ENCODE measurements at places on chromosomes 1 and 21.
A peak's percentile ranks its signal among the peaks of the same experiment; 100 is the strongest.

GRCh38 chr1:169610858-169611257 is 19.1 kb downstream of the SELP start:
- no peak for DNase-seq

GRCh38 chr1:228279722-228280105 is 71.9 kb downstream of the OBSCN start:
- no peak for DNase-seq

GRCh38 chr21:35952651-35953340 is 107.5 kb downstream of the SETD4 start:
- no peak for DNase-seq

GRCh38 chr1:41920658-41921057 is 1.9 kb upstream of the HIVEP3 start:
- no peak for DNase-seq

GRCh38 chr1:205444931-205445645 is 10.8 kb downstream of the BLACAT1 start:
- DNase-seq: peak; percentile 100

GRCh38 chr1:200037904-200038303 is 10.4 kb downstream of the NR5A2 start:
- no peak for DNase-seq

- DNase-seq: no peak
Measured at GRCh38 chr1:223704921-223705878, 7.1 kb upstream of the CAPN2 start.

DNA sequence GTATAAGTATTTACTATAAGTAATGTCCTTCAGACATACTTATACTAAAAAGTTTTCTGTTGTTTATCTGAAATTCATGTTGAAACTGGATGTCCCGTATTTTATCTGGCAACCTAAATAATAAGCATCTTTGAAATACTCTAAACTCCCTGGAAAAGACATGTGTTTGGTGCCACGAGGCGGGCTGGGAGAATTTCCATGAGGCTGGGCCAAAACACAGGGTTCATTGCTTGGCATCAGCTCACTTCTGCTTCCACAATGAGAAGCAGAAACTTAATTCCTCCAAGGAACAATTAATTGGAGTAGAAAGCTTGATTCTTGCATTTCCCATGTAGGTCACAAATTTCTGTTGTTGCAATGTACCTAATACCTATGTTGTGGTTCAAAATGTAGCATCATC is 110.2 kb downstream of the PSMG1 start:
- no peak for DNase-seq

GRCh38 chr1:75035536-75035935 is 98.7 kb upstream of the LHX8 start:
- DNase-seq: no peak

DNA sequence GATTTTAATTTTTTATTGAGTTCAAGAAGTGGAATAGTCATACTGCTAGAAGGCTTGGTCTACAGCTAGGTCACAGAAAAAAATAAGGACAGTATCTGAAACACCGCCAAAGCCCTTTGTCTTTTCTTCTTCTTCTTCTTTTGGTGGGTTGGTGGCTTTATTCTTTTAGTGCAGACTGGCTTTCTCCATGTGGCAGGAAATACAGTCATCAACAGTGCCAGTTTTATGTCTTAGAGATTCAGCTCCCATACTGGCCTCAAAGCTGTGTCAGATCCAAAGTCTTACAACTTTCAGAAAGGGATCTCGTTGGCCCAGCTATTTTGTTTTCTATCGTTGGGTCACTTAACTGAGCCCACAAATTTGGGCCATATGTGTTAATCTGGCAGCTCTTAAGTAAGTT is 58.2 kb downstream of the FNBP1L start:
- DNase-seq: no peak

DNA sequence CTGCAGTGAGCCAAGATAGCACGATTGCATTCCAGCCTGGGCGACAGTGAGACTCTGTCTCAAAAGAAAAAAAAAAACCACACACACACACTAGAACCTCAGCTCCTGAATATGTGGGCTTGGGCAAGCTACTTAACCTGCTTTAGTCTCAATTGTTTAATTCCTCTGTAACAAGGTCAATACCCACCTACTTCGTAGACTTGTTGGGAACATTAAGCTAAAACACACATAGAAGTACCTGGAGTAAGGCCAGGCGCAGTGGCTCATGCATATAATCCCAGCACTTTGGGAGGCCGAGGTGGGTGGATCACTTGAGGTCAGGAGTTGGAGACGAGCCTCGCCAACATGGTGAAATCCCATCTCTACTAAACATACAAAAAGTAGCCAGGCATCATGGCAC is 77.1 kb downstream of the CLSTN1 start:
- no peak for DNase-seq

GRCh38 chr1:203180611-203181330 is 5.1 kb upstream of the MYBPH start:
- peak; percentile 82 for DNase-seq

GRCh38 chr1:216562383-216562782 is 139.1 kb upstream of the USH2A start:
- DNase-seq: no peak

DNA sequence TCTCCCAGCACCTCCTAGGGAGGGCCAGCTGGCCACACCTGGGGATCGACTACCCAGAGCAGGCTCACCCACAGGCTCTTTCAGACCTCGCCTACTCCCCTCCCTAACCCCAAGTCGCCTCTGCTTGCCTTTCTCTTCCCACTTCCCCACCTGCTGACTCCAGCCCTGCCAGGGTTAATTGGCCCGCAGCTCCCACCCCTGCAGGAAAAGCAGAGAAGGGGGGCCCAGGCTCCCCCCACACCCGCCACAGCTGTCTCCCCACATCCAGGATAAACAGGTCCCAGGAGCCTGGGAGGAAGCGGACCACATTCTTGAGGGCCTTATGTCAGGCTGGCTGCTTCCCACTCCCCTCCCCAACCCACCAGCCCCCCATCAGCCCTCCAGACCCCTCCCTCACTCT is 45.0 kb downstream of the TAS1R2 start:
- DNase-seq: no peak

DNA sequence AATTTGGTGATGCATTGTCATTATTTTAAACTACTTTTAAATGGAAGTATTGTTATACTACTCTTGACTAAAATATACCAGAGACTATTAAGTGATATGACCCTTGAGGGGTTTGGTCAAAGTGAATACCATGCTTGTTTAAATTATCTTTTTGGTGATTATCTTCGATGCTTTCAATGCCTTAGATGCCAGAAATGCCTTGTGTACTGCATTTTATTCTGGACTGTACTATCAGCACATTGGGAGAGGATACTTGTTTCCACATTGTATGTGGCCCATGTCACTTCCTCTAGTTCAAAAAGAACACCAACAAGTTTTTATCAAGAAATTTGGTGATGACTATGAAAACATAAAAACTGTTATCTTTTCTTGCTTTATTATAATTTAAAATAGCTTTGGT is 16.3 kb downstream of the MAP3K7CL start:
- DNase-seq: no peak

DNA sequence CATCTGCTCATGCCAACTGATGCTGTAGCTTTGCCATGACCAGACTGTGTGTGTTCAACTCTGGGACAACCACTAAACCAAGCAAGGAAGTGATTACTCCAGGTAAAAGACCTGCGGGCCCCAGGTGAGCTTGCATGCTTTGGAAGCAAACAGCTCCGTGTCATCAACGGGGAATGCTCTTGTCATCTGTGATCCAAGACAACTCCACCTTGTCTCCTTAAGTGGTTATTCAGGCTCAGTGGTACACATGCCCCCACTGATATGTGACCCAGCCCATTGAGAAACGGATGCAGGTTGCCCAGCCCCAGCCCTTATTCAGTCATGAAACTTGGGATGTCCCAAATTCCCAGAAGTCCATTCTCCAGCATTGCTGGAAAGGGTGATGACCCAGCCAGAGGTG is 89.0 kb downstream of the TIAM1 start:
- DNase-seq: no peak

GRCh38 chr1:198564157-198564556 is 23.7 kb upstream of the ATP6V1G3 start:
- DNase-seq: no peak

- DNase-seq: peak; percentile 58
Measured at GRCh38 chr1:94634977-94635416, 93.4 kb upstream of the F3 start.

- peak; percentile 57 for DNase-seq
Measured at GRCh38 chr1:17540255-17541001, 930 bp downstream of the ARHGEF10L start.

GRCh38 chr1:26828411-26828991 is 2.0 kb downstream of the ZDHHC18 start:
- no peak for DNase-seq
